Urothelium cell line (cell line): ENCODE measurements at places on chromosomes 13 and 19.

GRCh38 chr13:26484196-26484595, 73.3 kb upstream of the WASF3 start:
- no peak for DNase-seq

DNA sequence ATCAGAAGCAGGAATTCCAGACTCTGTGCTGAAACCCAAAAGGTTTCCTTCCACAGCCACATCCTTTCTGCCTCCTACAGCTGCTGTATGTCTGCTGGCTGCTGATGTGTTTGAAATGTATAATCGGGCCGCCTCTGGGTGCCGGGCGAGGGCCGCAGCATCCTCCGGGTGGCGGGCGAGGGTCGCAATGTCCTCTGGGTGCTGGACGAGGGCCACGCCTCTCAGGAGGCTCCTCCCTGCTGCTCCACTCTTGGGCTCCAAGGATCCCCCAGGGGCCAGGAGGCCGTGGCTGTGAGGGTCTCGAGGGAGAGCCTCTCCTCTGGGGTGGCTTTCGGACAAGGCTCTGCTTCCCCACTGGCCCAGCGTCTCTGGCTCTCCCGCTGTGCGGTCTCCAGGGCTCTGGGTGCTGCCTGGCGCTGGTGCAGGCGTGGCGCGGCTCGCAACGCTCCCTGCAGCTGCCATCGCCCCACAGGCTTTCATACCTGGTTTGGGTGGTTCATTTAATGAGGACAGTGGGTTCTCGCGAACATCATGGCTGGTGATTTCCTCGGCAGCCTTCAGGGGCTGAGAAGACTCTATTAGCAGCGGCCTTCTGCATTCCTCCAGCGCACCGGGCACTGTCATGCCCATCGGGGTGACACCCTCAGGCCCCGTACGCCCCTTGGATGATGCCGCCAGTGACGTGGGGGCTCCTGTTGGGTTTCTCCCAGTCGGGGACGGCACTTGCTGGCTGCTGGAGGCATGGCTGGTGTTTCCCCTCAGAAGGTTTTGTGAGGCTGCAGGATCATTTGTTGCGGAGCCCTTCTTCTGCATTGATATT, 41.8 kb upstream of the GRTP1 start:
- no peak for DNase-seq

DNA sequence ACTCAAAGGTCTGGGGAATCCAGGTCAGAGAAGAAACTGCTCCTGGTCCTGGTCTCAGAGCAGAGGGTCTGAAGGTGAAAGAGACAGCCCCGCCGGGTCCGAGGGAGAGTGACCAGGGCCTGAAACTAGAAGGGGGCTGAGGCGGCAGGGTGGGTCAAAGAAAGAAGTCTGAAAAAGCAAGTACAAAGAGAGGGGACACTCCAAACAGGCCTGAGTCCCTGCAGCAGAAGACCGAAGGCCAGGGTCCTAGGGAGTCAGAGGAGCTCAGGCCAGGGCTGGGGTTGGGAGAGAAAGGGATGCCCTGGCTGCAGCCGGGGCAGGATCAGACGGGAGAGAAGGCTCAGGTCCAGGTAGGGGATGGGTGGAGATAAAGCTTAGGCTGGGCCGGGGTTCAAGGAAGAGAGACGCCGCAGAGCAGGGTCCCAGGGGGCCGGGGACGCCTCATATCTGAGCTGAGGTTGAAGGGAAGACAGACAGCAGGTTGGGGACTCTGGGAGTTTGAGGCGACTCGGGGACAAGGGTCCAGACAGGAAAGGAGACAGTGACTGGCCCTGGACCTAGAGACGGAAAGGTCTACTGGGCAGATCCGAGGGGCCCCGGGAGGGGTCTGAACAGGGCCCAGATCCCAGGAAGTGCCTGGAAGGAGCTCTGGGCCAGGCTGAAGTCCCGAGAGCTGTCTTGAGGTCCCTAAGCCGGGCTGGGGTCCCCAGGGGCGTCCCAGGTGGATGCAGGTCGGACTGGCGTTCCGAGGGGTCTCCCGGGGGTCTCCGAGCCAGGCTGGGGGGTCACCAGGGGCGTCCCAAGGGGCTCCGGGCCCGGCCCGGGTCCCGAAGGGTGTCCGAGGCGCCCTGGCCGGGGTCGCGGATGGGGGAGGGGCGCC, 795 bp downstream of the MLLT1 start:
- no peak for DNase-seq

DNA sequence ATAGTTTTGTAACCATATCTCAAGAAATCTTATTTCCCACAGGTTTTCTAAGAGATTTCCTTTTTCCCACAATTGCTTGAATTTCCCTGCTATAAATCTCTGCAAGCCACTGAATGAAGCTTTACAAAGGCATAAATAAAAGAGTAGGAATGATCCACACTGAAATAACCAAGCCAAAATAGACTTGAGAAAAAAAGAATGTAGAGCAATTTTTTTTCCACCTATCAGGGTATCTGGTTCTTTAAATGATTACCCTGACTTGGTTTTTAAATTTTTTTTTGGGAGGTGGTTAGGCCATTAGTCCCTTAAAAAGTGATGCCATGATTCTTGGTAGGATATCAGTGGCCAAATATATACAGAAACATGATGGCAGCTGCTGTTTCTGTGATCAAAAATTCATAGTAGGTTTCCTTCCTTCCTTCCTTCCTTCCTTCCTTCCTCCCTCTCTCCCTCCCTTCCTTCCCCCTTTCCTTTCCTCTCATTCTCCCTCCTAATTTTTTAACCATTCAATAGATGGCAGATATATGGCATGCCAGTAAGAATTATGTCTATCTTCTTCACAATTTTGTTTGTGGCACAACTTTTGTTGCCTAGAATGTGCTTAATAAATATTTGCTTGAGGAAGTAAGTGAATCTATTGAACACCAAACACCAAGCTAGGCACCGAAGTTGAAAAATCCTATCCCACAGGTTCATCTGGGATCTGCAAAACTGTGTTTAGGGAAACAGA, 233.7 kb downstream of the LHFPL6 start:
- DNase-seq: no peak

GRCh38 chr19:50889638-50890037, 16.4 kb downstream of the KLK2 start:
- DNase-seq: no peak

DNA sequence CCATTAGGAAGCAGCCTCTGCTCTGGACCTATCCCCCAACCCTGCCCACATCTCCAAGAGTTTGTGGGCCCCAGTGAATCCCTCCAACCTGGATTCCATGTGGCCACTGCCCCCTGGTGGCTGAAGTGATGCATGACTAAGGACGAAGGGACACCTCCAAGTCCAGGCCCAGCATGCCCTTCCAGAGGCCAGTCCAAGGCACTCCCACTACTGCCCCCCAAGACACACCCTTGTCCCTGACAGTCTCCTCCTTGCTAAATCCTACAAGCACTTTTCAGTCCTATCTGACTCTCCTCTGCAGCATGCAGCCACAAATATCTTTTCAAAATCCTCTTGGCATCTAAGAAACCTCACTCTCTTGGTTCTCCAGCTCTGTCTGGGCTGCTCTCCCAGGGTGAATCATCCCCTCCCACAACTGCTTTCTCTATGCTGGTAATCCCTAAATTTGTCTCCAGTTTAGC, 33.0 kb downstream of the DEDD2 start:
- DNase-seq: peak; percentile 77

- no peak for DNase-seq
These were observed 64.0 kb upstream of the TNFRSF19 start for GRCh38 chr13:23506071-23506806.

DNA sequence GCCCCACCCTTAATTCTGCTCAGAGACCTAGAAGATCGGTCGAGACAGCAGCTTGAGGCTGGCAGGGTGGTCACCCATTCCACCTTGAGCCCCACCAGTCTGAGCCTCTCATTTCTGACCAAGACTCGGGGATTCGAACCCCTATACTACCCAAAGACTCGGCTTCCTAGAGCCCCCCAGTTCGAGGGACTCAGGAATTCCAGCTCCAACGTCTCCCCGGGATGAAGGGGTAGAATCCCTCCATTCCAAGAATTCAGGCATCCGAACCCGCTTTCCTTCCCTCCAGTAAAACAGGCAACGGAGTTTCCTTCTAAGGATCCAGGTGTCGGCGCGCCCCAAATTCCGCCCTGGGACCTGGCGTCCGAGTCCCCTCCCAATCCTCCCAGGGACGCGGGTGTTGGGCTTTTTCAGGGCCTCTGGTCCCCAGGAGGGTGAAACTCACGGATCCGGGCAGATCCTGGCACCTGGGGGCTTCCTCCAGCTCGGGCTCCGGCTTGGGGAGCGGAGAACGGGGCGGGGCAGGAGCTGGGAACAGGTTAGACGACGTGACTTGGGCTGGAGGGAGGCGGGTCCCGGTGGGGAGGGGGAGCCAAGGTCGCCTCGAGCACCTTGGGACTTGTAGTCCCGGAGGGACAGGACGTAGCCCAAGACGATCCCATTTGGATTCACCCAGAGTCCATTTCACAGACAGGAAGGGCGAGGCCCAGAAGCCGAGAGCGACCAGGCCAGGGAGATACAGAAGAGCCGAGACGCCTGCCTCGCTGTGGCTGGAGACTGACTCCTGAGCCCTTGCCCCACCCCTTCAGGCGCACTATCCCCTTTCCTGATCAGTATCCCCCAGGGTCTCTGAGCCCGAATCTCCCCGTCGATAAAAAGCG, at the start of gene PPP1R13L:
PPP1R13L (minus strand) TSS at position 513 of the 878 bp plus-strand sequence. CDS start 6,751 bp downstream, outside the sequence.
- DNase-seq: peak; percentile 94

GRCh38 chr19:46803555-46803954, 15.2 kb upstream of the SLC1A5 start:
- DNase-seq: no peak

DNA sequence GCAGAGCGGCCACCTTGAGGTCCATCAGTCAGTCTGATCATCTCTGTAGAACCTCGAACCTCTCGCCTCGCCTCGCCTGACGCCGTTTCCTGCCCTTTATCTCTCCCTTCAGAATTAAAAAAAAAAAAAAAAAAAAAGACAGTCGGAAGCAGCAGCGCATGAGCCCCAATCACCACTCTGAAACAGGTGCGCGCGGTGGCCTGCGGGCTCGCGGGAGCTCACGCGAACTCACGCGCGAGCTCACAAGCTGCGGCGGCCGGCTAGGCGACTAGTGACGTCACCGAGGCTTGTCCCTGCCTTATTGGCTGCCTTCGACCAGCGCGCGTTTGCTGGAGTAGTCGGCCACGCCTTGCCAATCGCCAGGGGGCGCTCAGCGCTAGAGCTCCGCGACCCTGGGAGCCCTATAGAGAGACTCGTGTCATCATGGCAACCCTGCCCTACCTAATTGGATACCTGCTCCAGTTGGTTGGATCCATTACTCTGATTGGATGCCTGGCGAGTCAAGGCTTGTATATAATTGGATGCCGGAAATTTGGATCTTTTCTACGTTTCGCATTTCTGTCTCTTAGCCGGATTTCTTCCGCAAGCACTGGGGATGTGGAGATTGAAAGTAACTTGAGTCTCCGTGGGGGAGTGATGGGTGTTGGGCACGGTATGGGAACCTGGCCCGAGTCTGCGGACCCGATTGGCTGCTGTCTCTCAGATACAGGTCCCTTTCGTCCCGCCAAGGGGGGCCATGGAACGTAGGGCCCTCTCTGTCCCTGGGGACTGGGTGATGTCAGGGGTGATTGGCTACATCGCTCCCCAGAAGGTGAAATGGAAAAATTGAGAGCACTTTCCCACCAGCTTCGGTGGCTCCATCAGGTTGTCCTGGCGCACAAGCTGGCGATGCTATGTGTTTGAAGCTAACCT, 31.6 kb downstream of the SYT3 start:
- DNase-seq: peak; percentile 56

GRCh38 chr13:109465148-109465547, 321.2 kb downstream of the IRS2 start:
- DNase-seq: no peak

DNA sequence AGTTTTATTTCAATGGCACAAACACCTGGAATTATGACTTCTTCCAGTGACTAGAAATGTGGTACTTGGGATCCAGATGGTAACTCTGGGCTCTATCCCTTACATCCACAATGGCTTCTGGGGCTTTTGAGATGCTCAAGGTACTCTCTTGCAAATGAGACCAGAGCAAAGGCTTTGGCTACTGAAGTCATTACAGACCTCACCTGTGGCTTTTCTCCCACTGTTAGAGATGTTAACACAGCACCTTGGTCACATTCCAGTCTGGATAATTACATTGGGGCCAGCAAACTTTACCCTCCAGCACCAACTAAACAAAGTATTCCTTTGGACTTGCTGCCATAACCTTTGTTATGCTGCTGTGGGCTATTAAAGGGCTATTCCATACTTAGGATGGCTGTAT, 6.1 kb downstream of the ENOX1 start:
- DNase-seq: no peak

GRCh38 chr13:48833412-48833811, 142.3 kb upstream of the FNDC3A start:
- DNase-seq: no peak

DNA sequence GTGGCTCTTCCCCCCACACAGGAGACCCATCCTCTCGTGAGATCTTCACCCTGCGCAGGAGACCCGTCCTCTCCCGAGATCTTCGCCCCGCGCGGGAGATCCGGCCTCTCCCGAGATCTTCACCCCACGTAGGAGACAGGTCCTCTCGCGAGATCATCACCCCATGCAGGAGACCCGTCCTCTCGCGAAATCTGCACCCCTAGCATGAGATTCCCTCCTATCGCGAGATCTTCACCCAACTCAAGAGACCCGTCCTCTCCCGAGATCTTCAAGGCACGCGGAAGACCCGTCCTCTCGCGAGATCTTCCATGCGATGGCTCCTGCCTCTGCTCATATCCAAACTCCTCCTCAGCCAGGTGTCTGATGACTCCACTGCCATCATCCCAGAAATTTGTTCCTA, 24.3 kb downstream of the LAIR2 start:
- DNase-seq: no peak

DNA sequence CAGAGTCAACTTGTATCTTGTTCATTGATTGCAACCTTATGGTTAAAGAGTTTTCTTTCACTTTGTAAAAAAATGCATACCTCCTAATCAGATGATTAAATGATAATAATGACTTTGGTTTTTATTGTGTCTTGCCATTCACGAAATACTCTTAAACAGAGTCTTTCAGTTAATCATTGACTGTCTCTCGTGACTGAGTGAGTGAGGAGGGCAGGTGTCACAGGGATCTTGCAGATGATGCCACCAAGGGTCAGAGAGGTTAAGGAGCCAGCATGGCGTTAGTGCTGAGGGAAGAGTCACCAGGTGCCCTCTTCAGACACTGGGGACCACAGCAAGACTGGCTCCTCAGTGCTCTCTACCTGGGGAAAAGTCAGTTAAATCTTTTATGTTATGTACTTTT, 8.0 kb downstream of the GPATCH1 start:
- no peak for DNase-seq

GRCh38 chr13:32105653-32106313, 74.2 kb downstream of the FRY start:
- no peak for DNase-seq

DNA sequence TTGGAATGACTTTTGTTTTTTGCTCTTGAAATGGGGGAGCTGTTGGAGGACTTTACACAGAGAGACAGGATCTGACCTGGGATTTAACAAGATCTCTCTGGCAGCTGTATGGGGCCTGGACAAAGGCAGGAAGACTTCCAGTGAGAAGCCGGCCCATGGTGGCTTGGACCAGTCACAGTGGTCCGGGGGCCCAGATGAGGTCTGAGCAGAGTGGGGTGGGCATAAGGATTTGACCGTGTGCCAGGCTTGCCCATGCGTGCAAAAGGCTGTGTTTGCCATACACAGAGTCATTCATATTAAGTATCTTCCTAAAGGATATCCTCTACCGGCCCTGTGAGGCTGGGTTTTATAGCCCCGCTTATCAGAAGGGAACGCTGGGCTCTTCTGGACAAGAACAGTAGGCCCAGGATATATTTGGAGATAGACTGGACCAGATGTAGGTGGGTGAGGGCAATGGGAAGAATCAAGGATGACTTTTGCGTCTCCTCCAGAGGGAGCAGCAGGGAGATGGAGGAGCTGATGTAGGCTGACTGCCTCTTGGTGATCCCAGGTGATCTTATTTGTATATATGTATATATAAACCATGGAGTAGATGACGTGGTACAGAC, 4.1 kb downstream of the SPACA6 start:
- no peak for DNase-seq

GRCh38 chr19:34490141-34490766, 8.7 kb downstream of the WTIP start:
- no peak for DNase-seq
